ENCODE measurements at places on chromosomes 5 and 9.

- DNase-seq = no peak
These were observed 44.0 kb upstream of the MAP1B start for GRCh38 chr5:72063219-72063819.

GRCh38 chr5:7398596-7399280 lies 2.8 kb downstream of the ADCY2 start:
- peak; percentile 15 for DNase-seq

DNA sequence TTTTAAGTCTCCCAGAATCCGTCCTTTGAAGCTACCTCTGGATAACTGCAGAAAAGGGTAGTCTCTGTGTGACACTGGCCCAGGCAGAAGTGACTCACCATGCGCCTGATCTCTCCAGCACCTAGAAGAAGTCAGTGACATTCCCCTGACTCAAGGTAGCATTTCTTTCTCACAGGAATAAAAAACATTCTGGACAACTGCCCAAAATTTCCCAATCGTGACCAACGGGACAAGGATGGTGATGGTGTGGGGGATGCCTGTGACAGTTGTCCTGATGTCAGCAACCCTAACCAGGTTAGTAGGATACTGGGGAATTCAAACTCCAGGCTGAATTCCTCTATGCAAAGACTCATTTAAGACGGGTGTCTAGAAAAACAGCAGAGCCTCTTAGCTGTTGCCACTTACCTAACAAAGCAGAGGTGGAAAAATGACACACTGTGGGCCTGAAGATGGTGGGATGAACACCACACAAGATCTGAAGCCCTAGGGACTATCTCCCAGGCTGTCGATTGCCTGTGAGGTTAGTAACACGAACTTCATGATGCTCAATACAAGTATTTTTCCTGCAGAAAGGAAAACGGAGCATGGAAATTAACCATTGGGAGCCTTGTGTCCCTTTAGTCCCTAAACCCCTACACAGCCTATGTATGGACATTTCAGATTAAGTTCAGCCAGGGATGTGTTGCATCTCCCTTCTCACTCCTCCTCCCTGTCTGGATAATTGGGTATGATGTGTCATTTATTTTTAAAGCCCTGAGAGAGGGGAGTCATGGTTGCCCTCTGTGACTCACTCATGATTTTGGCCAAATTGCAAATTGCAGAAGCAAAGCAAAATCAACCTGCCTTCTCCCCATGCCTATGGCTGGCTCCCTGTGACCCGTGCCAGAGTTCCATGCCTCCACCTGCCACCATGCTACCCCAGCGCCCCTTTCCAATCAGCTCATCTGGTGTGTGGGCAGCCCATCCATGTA lies 37.2 kb downstream of the THBS4 start:
- no peak for DNase-seq

GRCh38 chr5:52466113-52466512 lies 321.6 kb upstream of the ITGA1 start:
- no peak for DNase-seq

DNA sequence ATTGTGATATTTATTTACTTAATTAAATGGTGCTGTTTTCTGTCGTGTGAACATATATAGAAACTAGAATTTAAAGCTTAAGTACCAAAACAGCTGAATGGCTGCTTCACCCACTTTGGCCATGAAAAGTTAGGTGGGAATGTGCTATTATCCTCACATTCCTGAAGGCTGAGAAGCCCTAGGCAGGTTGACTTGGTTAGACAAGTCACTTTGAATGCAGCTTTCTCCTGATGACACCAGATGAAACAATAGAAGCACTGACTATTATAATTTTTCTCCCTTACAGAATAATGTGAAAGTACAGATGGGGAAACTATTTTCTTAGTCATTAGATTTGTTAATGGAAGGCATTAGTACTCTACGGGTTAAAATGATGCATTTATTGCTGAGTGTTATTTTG lies 65.1 kb upstream of the C5orf46 start:
- DNase-seq = no peak

DNA sequence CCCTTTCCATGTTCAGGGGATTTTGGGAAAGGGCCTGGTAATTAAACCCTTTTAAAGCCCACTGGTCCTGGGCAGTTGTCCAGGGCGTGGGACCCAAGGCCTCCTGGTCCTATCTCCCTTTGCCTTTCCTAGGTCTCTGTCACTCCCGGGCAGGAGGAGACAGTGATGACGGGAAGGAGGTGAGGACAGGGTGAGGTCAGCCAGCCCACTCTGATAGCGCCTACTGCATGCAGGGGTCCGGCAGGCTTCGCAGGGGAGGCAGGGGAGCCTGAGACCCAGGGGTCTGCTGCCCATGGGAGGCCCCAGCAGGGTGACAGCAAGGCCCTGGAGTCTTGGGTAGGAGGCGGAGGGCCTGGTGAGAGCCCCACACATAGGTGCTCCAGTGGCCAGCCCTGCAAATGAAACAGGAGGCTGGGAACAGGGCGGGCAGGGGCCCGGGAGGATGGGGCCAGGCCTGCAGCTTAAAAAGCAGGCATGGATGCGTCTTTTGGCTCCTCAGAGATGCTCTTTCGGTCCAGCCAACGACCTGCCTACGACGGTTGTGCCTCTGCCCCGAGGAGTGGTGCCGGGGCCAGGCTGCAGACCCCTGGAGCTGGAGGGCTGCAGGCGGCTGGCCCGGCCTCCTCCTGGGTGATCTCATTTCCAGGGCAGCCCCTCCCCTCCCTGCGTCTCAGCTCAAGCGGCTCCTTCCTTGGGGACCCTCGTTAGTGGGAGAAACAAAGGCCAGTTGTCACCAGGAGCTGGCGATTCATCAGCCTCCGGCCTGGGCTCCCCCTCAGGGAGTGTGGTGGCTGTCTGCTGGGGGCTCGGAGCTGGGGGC lies 6.7 kb upstream of the RXRA start:
- no peak for DNase-seq

DNA sequence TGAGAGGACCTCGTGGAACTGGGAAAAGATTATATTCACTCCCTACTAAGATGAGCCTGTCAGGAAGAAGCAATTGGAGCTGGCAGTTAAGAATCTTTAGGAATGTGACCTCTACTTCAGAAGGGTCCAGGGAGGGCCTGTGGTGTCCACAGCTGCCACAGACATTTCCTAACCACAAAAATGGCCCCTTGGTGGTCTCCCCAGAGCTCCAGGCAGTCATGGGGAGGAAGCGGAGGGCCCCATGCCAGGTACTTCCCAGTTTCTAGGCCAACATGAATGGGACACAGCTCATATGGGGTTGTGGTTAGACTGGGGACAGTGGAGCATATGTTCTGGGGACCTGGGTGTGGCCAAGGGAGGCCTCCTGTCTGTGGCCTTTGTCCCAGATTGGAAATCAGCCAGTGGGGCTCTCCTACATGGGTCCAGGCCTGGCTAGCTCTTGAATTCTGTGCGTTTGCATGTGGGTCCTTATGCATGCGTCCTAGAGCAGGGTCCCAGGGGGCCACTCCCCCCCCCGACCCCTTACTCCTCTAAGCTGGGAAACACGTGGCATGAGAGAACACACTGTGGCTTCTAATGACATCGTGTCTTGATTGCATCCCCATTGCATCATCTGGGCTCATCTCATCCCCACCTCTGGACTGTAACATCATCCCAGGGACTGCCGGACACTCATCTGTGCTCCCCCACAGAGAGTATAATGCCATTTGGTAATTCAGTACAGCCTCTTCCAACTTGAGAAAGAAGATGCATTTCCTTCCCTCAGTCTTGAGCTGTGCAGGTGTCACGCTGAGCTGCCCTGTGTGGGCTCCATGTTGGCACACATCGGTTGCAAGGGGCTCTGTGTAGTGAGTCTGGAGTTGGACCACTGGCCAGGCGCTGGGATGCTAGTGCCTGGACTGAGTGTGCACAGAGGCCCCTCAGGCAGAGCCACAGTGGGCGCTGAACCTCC lies 31.3 kb downstream of the IRF1 start:
- DNase-seq = no peak

DNA sequence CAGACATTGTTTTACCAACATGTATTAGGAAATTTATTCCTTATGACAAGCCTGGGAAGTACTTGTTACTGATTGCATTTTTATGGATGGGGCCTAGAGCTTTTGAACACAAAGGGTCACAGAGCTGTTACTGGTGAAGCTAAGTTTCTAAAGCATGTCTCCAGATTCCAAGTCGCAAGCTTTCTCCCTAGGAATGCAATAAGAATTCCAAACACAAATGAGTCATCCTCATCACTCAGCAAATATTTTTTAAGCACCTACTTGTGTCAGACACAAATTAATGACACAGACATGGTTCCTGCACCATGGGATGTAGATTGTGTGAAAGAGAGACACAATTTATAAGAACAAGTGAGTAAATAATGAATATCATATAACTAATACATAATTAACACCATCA lies 11.0 kb upstream of the SH3RF2 start:
- no peak for DNase-seq

- no peak for DNase-seq
These were observed 16.4 kb downstream of the LRRC8A start for GRCh38 chr9:128898382-128898781.

GRCh38 chr5:174535669-174536068 lies 188.7 kb upstream of the MSX2 start:
- DNase-seq = no peak

DNA sequence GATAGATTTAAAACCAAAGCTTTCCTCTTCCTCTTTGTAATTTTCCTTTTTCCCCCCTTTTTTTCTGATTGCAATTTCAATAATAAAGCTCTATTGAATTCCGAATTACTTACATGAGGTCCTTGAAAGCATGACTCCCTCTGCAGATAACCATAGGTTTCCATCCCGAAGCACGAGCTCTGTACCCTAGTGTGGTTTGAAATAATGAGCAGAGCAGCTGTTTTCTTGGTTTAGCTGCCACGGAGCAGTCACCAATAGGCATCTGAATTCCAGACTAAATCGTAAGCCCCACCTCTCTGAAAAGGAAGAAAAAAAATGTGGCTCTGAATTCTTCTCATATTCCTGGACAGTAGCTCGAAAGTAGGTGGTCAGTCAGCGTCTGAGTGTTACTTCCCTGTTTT lies 18.5 kb upstream of the GNE start:
- no peak for DNase-seq

- DNase-seq = peak; percentile 28
These were observed 15.5 kb upstream of the HSD17B3 start for GRCh38 chr9:96317335-96317980.

DNA sequence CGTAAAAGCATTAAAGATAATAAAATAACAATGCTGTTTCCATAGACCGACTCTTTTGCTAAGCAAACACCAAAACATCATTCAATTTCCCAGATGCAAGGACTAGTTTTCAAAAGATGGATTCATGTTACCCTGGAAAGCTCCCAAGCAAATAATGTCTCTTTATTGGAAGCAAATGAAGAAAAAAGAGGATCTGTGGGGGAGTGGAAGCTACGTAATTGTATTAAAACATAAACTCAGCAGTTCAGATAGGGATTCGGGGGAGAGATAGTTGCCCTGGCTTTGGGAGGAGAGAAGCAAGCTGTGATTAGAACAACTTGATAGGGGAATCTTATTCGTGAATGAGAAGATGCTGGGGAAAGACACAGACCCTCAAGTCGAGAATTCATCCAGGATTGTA lies 491.0 kb upstream of the CLINT1 start:
- no peak for DNase-seq

GRCh38 chr9:38687389-38687842 lies 32.5 kb downstream of the FAM240B start:
- DNase-seq = peak; percentile 84

DNA sequence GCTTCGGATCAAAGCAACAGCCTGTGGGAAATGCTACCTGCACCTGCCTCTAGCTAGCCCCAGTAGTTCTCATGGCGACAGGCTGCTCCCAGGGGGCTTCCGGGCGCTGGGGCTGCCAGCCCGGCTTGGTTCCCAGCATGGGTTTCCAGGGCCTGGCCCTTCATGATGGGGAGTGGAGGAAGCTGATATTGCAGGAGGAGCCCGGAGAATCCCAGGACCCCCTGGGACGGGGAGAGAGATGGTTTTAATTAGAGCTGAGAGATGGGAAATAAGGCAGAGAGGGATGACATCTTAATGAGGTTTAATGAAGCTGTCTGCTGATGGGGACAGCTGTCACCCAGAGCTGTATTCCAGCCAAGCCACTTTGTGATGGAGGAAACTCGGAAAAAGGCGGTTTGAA lies 78.6 kb downstream of the CFAP77 start:
- DNase-seq = no peak

DNA sequence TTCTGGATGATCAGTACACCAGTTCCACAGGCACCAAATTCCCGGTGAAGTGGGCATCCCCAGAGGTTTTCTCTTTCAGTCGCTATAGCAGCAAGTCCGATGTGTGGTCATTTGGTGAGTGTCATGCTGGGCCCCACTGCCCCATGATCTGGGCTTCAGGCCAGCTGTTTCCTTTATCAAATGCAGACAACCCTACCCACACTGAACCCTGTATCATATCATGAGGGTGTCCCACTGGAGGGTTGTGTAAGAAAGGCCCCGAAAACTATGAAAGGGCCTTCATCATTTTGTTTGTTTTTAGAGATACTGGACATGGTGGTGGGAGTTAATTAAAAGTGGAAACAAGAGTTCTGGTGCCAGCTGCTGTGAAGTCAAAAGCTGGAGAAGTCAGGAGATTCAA lies 20.0 kb upstream of the CYFIP2 start:
- no peak for DNase-seq

GRCh38 chr9:133162861-133163503 lies 732 bp downstream of the GBGT1 start:
- DNase-seq = no peak

- no peak for DNase-seq
These were observed 58.9 kb downstream of the CEMIP2 start for GRCh38 chr9:71709384-71709783.

GRCh38 chr5:179345183-179345432 lies 153 bp downstream of the ADAMTS2 start:
- DNase-seq = no peak

DNA sequence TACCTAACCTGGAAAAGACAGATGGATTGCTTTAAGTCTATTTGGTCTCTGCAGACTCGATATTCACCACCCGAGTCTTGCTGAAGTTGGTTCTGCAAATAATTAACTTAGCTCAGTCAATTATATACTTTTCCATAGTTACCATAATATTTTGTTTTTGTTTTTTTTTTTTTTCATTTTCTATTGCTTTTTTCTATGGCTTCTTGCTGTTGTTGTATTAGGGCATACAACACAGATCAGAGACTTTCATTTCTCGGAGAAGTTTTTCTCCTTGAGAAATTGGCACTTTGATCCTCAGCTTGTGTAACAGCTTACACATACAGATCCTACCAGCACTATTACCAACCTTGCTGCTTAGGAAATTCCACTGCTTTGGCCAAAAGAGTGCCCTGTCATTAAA lies 88.0 kb downstream of the GPR21 start:
- no peak for DNase-seq

DNA sequence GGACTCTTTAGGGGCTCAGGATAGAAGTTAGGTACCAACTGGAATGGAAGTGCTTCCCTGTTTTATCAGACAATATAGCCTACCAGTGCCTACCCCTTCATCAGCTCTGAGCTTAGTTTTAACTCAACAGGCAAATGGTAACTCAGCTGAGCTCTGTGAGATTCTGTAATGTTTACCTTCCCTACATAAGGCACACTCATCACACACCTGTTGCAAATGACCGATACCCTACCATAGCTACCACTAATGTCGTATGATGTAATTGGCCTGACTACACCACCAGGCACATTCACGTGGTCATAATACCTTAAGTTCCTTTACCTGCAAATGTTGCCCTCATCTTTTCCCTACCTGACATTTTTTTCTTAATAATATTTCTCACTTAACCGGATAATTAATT lies 254.8 kb downstream of the ADGRV1 start:
- DNase-seq = peak; percentile 49

Measured in NCI-H510A treated with DMSO at 0.1 percent for 48 hours (cell line).